NCI-H187 (cell line): ENCODE measurements at places on chromosomes 3 and 15.

DNA sequence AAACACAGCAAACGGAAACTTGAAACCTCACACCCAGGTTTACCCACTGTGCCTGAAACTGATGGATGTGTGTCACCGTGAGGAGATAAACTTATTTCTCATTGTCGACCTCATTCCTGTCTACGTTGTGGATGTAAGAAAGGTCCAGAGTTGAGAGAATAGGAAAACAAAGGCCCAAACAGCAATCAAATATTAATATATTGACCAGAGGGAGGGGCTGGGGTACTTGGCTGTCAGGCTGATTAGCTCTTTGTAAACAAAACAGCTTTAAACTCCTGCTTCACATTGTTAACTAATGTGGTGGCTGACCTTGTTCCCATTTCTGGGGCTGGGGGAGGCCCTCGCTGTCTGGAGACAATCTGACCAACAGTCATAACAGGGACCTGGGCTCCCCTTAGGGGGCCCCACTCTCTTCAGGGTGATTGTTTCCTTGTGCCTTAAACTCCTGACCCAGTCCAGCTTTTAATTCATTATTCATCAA lies 937.6 kb downstream of the MCTP2 start:
- DNase-seq = no peak

- DNase-seq = no peak
Measured at GRCh38 chr15:52039925-52040781, 21.1 kb downstream of the MAPK6 start.

- DNase-seq = no peak
Measured at GRCh38 chr15:72319360-72319984, 485 bp downstream of the CELF6 start.

DNA sequence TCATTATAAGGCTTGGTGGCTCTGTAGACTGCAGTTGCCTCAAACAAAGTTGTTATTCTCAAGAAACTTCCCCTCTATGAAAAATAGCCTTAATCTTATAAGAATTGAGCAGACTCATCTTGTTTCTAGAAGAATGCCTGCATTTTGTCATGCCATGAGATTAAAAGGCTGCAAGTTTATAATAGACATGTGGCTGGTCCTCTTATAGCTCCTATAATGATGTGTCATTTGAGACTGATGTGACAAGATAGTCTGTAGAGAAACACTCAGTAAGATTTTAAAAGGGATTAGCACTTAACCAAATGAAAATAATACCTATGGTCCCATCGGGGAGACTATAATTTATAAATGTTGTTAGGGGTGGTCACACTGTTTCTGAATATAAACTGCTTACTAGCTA lies 312.5 kb downstream of the OXSM start:
- DNase-seq = no peak

DNA sequence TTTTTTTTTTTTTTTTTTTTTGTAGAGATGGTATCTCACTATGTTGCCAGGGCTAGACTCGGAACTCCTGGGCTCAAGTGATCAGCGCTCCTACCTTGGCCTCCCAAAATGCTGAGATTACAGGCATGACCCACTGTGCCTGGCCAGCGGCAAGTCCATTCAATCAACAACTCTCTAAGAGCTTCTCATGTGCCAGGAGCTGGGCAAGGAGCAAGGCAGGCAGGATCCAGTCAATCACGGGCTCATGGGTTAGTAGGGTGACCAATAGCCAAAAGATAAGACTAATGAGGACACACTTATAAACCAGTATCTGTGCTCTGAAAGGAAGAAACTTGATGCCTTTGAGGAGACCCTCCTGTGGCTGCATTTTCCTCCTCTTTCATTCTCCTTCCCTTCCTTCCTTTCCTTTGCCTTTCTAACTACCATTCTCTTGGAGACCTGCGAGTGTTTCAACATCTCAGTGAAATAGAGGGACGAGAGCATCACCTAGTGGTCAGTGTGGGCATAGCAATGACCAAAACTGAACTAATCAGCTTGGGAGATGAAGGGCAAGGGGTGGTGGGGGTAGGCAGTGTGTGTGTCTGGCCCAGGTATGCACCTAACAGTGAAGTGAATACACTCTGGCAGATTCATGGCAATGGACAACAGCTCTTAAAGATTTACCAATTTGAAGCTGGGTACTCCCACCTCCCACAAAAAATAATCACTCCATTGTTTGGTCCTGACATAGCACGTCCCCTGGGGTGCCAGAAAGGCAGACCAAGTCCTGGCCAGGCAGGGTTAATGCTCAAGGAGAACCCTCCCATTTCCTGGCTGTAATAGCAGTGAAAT lies 6.3 kb downstream of the RPP25 start:
- DNase-seq = peak; percentile 51

GRCh38 chr15:33094336-33094735 lies 100.2 kb downstream of the FMN1 start:
- DNase-seq = no peak

DNA sequence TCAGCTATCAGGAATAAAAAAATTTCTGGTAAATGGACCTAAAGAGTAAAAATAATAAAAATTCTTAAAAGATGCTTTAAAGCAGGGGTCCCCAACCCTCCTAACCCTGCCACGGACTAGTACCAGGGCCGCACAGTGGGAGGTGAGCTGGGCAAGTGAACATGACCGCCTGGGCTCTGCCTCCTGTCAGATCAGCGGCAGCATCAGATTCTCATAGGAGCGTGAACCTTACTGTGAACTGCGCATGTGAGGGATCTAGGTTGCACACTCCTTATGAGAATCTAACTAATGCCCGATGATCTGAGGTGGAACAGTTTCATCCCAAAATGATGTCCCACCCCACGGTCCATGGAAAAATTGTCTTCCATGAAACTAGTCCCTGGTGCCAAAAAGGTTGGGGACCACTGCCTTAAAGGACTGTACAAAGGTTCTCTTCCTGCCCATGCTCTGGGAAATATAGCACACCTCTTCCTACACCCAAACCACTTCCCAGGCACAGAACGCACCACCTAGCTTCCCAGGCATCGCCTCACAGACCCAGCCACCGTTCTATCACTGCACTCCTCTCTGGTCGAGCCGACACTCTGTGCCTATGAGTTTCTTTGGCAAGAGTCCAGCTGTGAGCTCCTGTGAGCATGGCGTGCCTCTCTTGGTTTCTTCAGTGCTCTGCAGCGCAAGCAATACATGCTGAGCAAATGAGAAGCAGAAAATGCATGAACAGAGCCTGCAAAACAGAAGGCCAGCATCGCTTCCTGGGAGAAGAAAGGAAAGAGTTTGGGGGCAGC lies 104.9 kb downstream of the OCA2 start:
- no peak for DNase-seq

GRCh38 chr15:76366714-76367113 lies 30.1 kb downstream of the ISL2 start:
- no peak for DNase-seq

GRCh38 chr15:96329403-96329981 lies 1.0 kb upstream of the NR2F2 start:
- no peak for DNase-seq

DNA sequence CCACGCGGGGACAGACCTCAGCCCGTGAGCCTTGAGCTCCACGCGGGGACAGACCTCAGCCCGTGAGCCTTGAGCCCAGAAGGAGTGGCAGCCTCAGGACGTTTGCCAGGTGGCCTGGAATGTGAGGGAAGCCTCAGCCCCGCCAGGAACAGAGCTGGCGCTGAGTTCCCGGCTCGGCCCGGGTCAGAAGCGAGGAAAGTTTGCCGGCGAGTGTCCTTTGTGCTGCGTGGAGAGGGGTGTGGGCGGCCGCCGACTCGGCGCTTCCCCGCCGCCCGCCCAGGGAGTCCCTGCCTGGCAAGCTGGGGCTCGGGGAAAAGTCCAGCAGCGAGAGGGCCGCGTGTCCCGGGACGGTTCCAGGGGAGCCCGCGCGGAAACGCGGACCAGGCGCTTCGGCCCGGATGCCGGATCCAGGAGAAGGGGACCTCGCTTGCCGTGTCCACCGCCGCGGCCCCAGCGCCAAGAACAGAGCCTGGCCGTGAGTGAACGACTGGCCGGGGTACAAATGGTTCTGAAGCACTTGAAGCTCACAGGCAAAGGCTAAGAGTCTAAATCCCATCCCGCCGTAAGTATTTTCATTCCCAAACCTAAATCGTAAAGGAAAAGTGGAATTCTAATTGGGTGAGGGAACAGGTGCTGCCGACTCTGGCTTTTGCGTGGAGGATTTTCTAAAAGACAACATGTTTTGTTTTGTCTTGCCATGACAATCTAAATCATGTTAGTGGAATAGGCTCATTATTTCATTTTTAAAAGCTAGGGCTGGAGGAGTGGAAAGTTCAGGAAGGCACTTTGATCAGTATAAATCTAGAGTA lies 1.7 kb downstream of the LRRN1 start:
- no peak for DNase-seq

DNA sequence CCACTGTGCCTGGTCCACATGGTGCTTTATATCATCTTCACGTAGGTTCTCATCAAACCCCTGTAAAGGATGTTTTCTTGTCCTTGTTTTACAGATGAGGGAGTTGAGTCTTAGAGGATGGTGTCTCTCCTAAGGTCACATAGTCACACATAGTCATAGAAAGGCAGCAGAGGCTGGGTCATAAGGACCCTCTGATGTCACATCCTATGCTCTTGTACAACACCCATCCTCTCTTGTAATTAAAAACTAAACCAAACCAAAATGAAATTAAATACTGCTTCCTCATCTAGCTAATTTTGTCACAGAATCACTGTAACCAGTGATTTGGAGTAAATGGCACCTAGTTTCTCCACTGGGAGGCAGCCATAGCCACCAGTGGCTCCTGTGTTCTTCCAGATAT lies 21.8 kb upstream of the ATP1B3 start:
- DNase-seq = no peak

DNA sequence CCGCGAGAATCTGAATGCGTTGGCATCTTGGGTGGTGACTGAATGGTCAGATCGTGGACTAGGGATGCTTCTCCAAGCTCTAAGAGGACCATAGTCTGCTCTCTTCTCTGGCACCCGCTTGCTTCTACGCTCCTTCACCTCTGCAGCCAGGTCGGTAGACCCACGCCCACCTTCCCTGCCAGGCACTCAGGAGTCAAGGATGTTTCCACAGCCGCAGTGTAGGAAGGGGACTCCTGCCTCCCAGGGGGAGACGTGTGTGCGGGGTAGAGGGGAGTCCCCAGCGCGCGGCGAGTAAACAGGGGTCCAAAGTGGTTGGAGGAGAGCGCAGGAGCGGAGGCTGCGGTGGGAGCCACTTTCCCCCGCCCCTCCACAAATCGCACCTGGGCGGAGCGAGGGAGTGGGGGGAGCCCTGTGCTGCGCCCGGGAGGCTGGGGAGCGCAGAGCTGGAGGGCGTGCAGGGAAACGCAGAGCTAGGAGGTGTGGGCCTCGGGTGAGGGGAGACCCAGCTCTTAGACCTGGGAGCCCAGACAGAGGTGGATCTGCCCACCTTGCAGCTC lies 1.7 kb downstream of the LRRC3B start:
- DNase-seq = no peak

DNA sequence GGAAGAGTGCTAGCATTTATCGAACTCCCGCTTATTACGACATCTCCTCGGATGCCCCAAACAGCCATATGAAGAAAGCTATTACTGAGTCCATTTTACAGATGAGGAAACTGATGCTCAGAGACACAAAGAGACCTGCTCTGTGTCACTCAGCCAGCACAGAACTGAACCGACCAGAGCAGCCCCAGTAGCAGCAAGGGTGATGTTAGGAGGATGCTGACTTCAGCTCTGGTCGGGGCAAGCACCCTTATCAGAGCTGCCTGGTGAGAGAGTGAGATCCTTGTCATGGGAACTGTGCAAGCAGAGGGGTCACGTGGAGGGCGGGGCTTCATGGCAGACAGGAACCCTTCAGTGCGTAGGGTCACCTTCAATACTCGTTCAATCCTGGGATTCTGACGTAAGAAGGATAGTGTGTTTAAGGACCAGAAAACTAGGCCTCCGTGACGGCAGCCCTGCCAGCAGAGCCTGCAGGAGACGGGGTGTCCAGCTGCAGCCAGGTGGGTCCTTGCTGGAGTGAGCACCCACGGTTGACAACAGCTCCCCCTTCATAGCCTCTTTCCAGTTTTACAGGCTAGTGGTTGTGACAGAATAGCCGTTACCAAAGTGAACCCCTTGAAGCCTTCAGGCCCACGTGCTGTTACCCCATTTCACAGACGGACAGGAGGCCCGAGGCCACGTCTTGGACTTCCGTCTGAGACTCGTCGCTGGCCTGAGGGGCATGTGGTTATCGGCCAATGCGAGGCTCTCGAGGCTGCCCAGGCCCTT lies 12.0 kb upstream of the IQSEC1 start:
- no peak for DNase-seq

GRCh38 chr3:186277268-186277909 lies 84.6 kb downstream of the DGKG start:
- DNase-seq = no peak

DNA sequence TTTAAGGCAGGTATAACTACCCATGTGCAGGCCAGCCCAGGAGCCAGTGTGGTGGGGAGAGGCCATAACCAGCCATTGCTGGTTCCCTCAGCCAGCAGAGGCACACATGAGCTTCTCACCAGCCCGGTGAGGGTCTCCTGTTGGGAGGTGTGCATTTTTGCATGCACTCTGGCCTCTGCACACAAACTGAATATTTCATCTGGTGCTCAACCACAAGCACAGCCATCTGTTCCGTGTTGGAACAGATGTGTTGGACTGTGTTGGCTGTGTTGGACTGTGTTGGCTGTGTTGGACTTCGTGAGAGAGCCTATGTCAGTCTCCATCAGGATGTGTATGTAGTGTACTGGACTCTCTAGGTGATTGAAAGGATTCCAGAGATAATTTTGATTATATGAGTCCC lies 67.2 kb downstream of the RPL39L start:
- DNase-seq = no peak

DNA sequence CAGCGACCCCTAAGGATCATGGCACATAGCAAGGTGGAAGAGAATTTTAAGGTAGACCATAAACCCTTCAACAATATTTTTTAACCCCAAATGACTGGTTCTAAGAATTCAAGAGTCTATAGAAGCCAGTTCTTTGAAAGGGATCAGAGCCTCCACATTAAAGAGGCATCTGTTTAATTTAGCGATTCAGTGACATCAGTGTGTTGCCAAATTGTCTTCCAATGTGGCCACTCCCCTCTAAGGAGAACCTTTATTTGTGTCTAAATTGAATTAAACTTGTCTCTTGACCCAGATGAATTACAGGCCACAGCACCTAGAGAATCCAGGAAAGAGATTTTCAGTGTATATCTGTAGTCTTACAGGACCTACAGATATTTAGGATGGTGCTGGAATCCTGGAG lies 6.6 kb upstream of the SH3BP5 start:
- no peak for DNase-seq

GRCh38 chr3:134477002-134477401 lies 8.8 kb downstream of the ANAPC13 start:
- DNase-seq = no peak

- no peak for DNase-seq
Measured at GRCh38 chr15:51816611-51817010, 12.8 kb upstream of the TMOD3 start.

DNA sequence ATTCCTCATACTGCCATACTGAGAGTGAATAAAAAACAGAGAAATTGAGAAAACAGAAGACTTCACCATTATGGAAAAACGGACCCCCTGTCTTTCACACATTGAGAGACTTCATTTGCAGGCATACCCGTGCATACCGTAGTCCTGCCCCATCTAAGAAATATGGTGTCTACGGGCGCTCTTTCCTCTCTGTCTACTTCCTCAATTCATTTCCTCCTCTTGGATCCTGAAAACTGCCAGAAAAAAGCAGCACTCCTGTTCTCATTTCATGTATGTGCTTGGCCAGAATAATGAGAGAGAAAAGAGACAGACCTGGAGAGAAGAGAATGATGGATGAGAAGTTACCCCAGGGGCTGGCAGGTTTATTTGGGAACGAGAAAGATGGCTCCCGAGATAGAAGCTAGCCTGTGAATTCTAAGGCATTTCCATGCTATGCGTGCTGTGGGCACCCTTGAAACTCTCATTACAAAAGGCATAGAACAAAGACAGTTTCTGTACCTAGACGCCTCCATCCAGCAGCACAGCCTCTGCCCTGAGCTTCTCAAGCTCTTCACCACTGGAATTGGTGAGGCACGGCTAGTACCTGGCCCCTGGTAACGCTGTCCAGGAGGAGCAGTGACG lies 62.5 kb upstream of the EPHB3 start:
- DNase-seq = no peak
